Myocyte (in vitro differentiated cells): ENCODE measurements at places on chromosomes 7 and 10. TPM values are rescaled to one million over a fixed set of nuclear protein-coding genes. Genes with fewer than 3 reads are reported as not detected.

The SMKR1 gene
- 1.6 and 3.9 TPM in 2 replicates for total RNA-seq

GRCh38 chr10:75718991-75719390, 287.6 kb downstream of the LRMDA start:
- DNase-seq: no peak

GRCh38 chr7:69778138-69778537, 179.9 kb downstream of the AUTS2 start:
- DNase-seq: no peak

The CYP2C19 gene
- 0.08 TPM in 1 of 2 replicates, not detected in the other for total RNA-seq

The PAPSS2 gene
- 8.2 and 8.3 TPM in 2 replicates for total RNA-seq

DNA sequence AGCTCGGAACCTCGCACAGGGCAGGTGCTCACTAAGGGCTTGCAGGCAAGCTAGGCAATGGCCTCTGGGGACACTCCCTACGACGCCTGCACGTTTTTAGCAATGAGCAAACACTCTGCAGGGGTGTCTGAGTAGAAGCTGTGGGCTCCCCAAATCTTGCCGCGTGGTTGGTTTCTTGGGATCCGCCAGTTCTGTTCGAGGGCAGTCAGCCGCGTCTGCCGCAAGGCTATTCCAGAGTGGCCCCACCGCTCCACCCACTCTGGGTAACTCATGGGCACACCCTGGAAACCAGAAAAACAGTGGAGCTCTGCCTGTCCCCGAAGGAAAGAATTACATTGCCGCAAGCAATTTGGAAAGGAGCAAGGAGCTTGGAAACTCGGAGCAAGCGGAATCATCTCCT, 189.3 kb upstream of the LYZL2 start:
- DNase-seq: peak; percentile 76

The PARD3 gene
- total RNA-seq: 61.4 and 68.5 TPM in 2 replicates

The AKR1B1 gene
- total RNA-seq: 151 and 157 TPM in 2 replicates

DNA sequence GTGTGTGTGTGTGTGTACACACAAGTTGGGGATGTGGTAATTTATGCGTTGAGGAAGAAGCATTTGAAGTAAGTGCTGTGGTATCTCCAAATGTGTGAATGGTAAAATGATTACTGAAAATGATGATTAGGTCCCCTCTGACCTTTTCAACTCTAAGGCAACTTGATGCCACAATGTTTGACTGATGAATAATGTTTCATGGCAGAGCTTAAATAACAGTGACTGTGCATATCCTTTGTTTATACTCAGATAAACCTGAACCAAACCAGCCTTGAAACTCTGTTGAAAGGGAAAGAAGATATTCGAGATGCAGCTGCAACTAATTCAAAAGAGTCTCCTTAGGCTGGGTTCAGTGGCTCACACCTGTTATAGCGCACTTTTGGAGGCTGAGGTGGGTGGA, 64.8 kb upstream of the YAE1 start:
- DNase-seq: no peak

GRCh38 chr7:146652176-146652575, 535.6 kb downstream of the CNTNAP2 start:
- DNase-seq: no peak

The CPVL gene
- 0.47 and 0.62 TPM in 2 replicates for total RNA-seq

The GIMAP1 gene
- not detected in 2 replicates for total RNA-seq

GRCh38 chr7:131605280-131605878, 49.0 kb upstream of the PODXL start:
- DNase-seq: no peak

The SH2D4B gene
- not detected in 2 replicates for total RNA-seq
